ENCODE measurements at places on chromosomes 1 and 21. TPM values are rescaled to one million over a fixed set of nuclear protein-coding genes. Genes with fewer than 3 reads are reported as not detected.

The LY9 gene
- total RNA-seq: not detected

The LAX1 gene
- 0.17 TPM for total RNA-seq

The GBP5 gene
- total RNA-seq: not detected

The GJA5 gene
- 4.6 TPM for total RNA-seq

The RAB25 gene
- 24.0 TPM for total RNA-seq

GRCh38 chr1:236576004-236576403 lies 28.3 kb downstream of the HEATR1 start:
- DNase-seq: peak; percentile 0

DNA sequence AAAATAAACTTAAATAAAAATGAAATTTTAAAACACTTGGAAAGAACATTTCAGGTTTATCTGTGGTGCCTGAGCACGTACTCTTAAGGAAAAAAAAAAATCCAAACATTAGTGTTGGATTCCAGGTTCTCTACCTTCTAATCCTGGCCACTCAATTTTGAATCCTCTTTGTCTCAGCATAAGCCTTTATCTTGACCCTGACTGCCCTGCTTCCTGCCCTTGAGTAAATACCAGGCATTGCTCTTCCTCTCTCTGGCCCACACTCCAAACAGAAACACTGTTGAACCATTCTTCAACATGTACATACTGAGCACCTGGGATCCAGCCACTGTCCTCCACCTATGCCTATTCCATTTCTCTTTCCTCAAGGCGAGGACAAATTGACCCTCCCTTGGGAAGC lies 11.4 kb upstream of the VANGL1 start:
- DNase-seq: no peak

- no peak for DNase-seq
Measured at GRCh38 chr1:165958306-165958705, 130.9 kb downstream of the UCK2 start.

- no peak for DNase-seq
Measured at GRCh38 chr1:115671176-115671934, 29.6 kb downstream of the VANGL1 start.

DNA sequence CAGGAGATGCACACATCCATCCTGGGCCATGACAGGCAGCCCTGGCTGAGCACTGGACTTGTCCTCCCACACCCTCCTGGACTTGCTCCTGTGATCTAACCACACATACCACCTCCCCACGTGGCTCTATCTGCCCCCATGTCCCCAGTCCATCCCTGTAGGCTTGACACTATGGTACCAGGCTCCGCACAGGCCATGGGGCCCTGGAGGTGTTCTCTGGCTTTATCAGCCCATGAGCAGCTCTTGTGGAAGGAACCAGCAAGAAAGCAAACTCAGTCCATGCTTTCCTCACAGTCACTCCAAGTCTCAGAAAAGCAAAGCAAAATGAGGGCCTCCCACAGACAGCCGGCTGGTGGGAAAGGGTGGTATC lies 61.6 kb downstream of the CD46 start:
- DNase-seq: no peak

DNA sequence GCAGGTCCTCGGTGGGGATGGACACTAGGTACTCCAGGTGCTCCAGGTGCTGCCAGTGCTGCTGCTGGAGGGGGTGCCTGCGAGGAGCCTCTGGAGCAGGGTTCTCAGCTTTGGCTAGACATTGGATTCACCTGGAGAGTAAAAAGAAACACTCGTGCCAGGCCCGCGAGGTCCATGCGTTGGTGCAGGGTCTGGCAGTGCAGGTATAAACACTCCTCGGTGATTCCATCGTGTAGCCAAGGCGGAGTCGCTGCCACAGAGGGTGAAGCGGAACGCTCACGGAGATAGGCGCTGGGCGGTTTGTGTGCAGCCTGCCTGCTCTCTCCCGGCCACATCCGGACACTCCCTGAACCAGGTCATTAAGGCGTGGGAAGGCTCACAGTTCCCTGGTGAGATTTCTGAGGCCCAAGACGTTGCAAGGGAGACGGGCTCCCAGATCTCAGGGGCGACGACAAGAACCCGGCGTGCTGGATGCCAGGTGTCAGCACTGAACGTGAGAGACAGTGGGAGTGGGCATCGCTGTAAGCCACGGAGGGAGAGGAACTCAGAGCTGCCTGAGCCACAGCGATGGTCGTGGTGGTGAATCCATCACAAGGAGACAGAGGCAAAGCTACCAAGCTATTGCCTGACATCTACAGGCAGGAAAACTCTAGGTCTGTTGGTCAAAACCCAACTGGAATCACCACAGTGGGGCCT lies 17.2 kb upstream of the SUMO3 start:
- DNase-seq: no peak

GRCh38 chr1:200139661-200140250 lies 112.2 kb downstream of the NR5A2 start:
- DNase-seq: peak; percentile 32

DNA sequence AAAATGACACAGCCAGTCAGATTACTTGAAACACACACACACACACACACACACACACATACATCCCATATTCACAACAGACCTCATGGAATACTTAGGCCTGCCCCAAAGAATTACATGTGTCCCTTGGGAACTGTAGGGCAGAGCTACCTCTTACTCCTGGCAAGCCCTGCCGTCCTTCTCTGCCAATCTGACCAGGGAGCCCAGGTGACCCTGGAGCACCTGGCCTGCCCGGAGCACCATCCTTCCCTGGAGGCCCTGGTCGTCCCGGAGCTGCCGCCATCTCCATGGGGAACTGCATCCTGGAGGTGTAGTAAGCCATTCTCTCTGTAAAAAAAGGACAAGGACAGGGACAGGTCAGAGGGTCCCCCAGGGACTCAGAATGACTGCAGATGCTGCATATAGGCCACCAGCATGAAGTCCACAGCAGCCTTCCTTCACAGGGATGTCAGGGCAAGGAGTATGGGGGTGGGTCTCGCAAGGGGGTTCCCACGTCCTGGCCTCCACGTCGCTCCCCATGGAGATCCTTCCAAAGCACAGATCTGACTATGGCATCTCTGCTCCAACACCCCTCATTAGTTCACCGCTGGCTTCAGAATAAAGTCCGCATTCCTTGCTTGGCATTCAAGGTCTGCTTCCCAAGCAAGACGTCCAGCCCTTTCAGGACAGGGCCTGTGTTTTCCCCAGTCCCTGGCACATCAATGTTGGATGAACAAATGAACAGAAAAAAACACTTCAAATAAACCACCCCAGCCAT lies 9.2 kb upstream of the PEF1 start:
- no peak for DNase-seq

DNA sequence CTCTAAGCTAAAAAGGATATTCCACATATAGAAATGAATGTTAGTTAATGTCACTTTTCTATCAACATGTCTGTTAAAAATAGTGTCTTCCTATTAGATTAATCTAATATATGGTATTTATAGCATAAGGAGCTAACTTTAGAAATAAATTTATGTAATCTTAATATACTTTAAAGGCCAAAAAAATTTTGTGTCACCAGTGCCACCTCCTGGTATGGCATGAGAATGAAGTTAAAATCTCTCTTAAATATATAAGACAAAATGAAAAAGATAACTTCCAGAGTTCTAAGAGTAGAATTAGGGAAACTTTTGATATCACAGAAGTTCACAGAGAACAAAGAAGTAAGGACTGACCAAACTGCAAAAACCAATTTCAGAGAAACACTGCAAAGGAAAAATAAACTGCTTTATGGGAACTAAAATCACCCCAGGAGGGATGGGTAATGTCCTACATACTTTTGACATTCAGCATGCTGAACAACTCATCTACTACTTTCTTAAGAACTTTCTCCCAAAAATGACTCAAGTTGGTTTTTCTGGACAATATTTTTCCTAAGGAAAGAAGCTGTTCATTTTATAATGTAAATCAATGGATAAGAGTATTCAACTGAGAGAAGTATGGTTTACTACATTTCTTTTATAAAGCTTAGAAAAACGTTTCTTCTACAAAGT lies 82.8 kb downstream of the TRIM33 start:
- DNase-seq: no peak

GRCh38 chr1:14602136-14602535 lies 3.7 kb downstream of the KAZN start:
- DNase-seq: no peak
